CD4-positive, CD25-positive, alpha-beta regulatory T cell (primary cell): ENCODE measurements at places on chromosomes 16 and 17. TPM values are rescaled to one million over a fixed set of nuclear protein-coding genes. Genes with fewer than 3 reads are reported as not detected.

PRAC1 gene
- not detected for total RNA-seq

KRT36 gene
- total RNA-seq = not detected

SEC14L5 gene
- total RNA-seq = 1.5 TPM

SARM1 gene
- total RNA-seq = 21.7 TPM

DNA sequence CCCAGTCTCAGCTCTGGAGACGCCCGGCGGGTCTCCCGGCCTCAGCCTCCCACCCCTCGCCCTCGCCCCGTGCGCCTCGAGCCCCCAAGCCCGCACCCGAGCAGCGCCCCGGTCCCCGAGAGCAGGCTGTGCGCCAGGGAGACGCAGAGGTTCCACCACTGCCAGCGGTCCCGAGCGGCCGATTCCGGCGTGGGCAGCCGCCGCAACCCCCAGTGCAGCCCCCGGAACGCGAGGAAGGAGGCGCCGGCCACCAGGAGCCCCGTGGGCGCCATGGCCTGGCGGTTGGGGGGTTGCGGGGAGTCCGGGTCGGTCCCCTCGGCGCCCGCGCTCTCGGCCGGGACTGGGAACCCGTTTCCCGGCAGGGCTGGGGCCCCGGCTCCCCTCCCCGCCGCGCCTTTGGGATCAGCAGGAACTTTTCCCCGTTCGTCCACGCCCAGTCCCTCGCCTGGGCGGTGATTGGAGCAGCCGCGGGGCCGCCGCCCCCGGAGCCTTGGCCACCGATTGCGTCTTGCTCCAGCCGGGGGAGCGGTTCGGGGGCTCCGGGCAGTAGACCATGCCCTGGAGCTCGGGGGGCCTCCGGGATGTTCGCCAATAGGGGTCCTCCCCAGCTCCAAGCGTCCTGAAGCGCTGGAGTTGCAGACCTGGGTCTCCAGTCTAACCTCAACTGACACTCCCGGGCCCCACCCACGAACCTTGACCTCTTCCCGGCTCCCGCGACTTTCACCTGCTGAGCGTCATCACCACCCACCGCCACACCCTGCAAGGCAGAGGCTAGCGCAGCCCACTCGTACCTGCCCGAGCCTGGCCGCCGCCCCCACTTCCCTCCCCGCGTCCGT is at the start of gene TLCD2:
Gene TLCD2, minus strand, starts transcription at position 407 of the 836 bp plus-strand sequence. Its CDS starts 135 bp downstream, at position 272.
- H3K27ac ChIP-seq = no peak within 1 kb of the TSS
- no peaks in the 10 kb centered on the region for H3K27me3 ChIP-seq
- no peak for DNase-seq
- no peak within 1 kb of the TSS for H3K4me3 ChIP-seq
- H3K4me1 ChIP-seq = peaks cover 27% of the 10 kb centered on the region

GRCh38 chr16:81335669-81336068 is 20.9 kb downstream of the GAN start:
- H3K4me3 ChIP-seq = no peak overlapping the region
- H3K36me3 ChIP-seq = no peaks in the 10 kb centered on the region
- DNase-seq = no peak
- no peaks in the 10 kb centered on the region for H3K4me1 ChIP-seq
- no peaks in the 10 kb centered on the region for H3K27me3 ChIP-seq

- no peak for DNase-seq
- no peak overlapping the region for H3K4me3 ChIP-seq
- peaks cover 2% of the 10 kb centered on the region for H3K27me3 ChIP-seq
- no peaks in the 10 kb centered on the region for H3K36me3 ChIP-seq
Observed at GRCh38 chr16:47069313-47069712, 74.4 kb downstream of the NETO2 start.

DNA sequence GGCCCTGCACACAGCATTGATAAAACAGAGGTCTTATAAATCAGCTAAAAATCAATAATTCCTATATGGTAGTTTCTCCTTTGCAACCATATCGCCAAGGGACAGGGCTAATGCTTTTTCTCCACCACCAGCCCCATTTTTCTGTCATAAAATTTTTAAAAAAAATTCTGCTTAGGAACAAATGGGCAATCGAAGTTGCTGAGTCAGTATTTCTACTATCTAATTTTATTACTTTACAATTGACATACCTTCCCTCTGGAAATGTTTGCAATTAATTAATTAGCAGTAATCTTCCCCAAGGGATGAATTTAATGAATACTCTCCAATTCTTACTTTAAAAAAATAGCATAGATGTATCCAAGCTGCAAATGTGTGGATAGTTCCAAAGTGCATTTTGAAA is 1.7 kb upstream of the IRX6 start:
- no peak overlapping the region for H3K27ac ChIP-seq
- H3K27me3 ChIP-seq = peaks cover 4% of the 10 kb centered on the region
- no peaks in the 10 kb centered on the region for H3K4me1 ChIP-seq
- no peak for DNase-seq

- H3K36me3 ChIP-seq = no peaks in the 10 kb centered on the region
- H3K4me1 ChIP-seq = no peaks in the 10 kb centered on the region
- H3K27me3 ChIP-seq = peaks cover 3% of the 10 kb centered on the region
Observed at GRCh38 chr17:62950067-62950466, 16.0 kb upstream of the TANC2 start.

DNA sequence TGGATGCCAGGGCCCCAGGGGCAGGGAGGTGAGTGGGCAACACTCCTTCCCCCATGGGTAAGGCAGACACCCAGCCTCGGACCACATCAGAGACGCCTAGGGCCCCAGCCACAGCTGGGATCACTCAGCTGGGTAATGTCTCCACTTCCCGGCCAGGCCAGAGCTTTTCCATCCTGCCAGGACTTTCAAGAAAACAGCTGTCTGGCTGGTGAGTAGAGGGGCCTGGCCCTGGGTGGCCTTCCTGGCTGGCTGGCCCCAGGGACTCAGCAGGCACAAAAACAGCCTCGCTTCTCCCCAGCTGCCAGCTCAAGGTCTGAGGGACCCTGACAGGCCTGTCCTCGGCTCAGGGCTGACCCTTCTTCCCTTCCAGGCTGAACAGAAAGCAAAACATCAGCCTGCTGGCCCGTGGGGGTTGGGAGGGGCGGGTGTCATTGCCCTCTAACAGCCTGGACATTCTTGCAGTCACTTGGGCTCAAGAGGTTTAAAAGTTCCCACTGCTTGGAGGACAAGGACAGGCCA is 45.3 kb upstream of the JPH3 start:
- H3K27ac ChIP-seq = no peak overlapping the region
- no peaks in the 10 kb centered on the region for H3K36me3 ChIP-seq
- H3K27me3 ChIP-seq = no peaks in the 10 kb centered on the region
- H3K4me1 ChIP-seq = no peaks in the 10 kb centered on the region
- H3K4me3 ChIP-seq = no peak overlapping the region
- DNase-seq = no peak
